ENCODE measurements at places on chromosomes 3 and 15. TPM values are rescaled to one million over a fixed set of nuclear protein-coding genes. Genes with fewer than 3 reads are reported as not detected.
A peak's percentile ranks its signal among the peaks of the same experiment; 100 is the strongest.

DNA sequence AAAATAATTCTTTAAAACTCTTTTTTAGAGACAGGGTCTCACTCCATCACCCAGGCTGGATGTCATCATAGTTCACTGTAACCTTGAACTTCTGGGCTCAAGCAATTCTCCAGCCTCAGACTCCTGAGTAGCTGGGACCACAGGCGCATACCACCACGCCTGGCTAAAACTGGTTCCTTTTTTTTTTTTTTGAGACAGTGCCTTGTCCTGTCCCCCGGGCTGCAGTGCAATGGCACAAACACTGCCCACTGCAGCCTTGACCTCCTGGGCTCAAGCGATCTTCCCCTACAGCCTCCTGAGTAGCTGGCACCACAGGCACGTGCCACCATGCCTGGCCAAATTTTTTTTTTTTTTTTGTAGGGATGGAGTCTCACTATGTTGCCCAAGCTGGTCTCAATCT lies 23.7 kb upstream of the FURIN start:
- no peak for DNase-seq

WDR93 gene
- polyA plus RNA-seq = 0.26 TPM

DNA sequence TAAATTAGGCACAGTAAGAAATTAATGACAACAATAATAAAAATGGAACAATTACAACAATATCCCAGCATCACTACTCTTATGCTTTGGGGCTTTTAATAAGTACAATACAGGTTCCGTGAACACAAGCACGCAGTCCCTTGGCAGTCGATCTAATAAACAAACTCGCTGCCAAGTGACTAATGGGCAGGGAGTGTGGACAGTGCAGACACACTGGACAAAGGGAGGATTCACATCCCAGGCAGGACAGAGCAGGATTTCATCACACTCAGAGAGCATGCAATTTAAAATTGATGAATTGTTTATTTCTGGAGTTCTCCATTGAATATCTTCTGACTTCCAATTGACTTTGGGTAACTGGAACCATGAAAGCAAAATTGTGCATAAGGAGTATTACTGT lies 524.1 kb upstream of the CFAP20DC start:
- DNase-seq = peak; percentile 11

GRCh38 chr3:169759256-169759655 lies 5.6 kb downstream of the TERC start:
- no peak for DNase-seq

SUSD5 gene
- 1.8 TPM for polyA plus RNA-seq

- no peak for DNase-seq
Observed at GRCh38 chr3:29317659-29318173, 36.8 kb downstream of the RBMS3 start.

DNA sequence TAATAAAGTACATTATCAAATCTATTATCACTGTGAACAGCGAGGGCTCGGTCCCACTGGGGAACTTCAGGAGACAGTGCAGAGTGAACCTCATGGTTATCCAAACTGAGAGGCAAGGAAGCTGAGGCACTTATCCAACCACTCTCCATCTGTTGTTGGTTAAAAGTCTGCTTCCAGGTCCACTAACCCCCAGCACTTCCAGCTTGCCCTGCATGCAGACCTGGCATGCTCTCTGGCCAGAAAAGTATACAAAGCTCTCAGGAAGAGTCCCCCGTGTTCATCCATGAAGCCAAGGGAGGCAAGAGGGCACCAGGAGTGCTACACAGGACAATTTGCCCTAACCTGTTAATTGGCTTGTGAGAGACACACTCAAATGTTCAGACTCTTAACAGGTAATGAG lies 36.0 kb downstream of the FBN1 start:
- no peak for DNase-seq

DNA sequence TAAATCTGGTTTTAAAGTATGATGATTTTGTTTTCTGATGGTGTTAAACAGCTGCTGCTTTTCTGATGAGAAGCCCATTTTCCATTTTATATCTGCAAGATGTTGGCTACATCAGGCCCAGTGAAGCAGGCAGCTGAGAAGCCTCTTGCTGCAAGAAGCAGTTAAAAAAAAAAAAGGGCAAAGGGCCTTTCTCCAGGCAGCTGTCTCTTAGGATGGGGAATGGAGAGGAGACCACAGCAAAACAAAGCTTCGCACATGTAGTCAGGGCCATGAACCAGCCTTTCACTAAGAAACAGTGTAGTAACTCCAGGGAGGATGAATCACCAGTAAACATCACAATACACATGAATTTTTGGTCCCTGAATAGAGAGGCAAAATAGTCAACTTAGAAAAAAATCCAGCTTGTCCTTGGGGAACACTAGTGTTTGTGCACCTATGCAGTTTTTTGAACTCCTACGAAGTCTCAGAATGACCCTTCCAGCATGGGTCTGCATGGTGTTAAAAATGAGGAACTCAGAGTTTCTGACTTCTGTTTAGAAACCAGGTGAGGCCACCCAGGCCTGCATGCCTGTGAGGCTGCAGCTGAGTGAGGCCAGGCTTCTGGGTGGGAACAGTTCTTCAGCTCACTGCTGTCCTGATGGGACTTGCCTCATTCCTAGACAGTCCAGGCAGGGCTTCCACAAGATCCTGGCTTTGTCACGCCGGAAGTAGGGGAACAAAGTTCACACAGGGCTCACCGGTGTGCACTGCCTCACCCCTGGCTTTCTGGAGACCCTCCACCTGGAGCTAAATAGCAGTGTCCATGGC lies 518.7 kb downstream of the MCTP2 start:
- DNase-seq = peak; percentile 34

CRYGS gene
- 2.1 TPM for polyA plus RNA-seq

LMOD3 gene
- polyA plus RNA-seq = 176 TPM

DNA sequence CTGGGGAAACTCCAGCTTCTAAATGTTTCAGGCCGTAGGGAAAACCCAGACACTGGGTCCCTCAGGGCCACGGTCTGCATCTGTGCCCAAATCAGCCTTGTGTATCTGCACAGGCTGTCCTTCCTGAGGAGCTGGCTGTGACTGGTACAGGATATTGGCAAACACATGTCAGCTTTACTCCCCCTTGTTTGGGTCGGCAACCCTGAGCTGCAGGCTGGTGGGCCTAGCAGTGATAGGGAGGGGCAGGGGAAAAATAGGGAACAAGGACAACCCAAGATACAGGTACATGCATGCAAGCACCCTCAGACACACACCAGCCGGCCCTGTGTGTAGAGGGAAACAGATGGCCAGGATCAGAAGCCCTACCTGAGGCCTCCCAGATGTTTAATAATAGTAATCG lies 28.7 kb upstream of the HCN4 start:
- DNase-seq = no peak

GRCh38 chr3:4551051-4551711 lies 58.0 kb downstream of the ITPR1 start:
- DNase-seq = no peak

Measured in muscle of arm (tissue), 14 donors.